ENCODE measurements at places on chromosomes 11 and 22. TPM values are rescaled to one million over a fixed set of nuclear protein-coding genes. Genes with fewer than 3 reads are reported as not detected.

DNA sequence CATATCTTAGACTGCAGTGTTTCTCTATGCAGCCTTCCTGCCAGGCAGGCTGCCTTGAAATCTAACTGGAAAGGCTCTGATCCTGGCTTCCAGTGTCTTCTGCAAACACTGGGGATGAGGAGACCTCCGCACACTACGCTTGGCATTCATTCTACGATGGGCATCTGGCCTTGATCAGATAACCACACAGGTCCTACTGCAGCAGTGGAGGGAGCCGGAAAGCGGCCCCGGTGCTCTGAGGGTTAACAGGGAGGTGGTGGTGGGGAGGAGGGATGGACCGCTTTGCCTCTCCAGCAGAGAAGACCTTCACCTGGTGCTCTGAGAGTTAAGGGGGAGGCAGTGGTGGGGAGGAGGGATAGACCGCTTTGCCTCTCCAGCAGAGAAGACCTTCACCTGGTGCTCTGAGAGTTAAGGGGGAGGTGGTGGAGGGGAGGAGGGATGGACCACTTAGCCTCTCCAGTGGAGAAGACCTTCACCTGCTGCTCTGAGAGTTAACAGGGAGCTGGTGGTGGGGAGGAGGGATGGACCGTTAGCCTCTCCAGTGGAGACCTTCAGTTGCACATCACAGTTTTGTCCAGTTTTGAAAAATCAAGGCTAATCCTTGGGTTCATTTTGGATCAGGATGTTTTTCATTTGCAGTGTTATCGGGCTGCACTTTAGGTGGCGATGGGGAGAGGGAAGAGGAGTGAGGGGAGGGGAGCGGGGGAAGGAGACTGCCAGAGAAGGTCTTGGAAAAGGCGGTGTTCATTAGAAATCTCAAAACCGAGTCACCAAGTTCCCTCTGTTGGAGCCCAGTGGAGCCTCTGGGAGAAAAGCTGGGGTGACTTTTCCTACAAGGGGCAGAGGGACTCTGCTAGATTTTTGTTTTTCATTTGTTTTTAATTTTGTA, 5.6 kb downstream of the GAL start:
- DNase-seq = peak; percentile 67

MLC1 gene
- 0.18 TPM for total RNA-seq

- DNase-seq = no peak
Measured at GRCh38 chr11:109853156-109853776, 239.9 kb upstream of the ZC3H12C start.

GRCh38 chr11:74012074-74012809, 3.4 kb upstream of the UCP3 start:
- DNase-seq = no peak

DNA sequence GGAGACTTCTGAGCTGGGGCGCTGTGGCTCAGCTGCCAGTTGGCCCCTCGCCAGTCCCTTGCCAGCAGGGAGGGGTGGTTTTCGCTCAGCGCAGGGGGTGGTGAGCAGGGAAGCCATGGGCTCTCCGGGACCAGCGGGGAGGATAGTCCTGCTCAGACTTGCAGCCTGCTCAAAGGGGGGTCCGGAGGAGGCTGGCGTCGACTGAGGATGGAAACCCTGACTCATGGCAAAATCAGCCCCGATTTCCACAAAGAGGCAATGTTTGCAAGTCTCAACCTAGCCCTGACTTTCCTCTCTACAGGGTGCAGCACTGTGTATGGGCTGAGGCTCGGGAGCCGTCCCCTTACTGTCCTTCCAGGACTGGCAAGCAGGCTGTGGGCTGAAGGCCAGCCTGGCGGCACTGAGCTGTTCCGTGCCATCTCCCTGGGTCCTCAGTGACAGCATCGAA, 35.1 kb downstream of the FBLN1 start:
- DNase-seq = no peak

KDELR3 gene
- total RNA-seq = 14.9 TPM

KRTAP5-10 gene
- total RNA-seq = not detected

GRCh38 chr11:12430954-12431595, 53.7 kb downstream of the PARVA start:
- DNase-seq = no peak

DNA sequence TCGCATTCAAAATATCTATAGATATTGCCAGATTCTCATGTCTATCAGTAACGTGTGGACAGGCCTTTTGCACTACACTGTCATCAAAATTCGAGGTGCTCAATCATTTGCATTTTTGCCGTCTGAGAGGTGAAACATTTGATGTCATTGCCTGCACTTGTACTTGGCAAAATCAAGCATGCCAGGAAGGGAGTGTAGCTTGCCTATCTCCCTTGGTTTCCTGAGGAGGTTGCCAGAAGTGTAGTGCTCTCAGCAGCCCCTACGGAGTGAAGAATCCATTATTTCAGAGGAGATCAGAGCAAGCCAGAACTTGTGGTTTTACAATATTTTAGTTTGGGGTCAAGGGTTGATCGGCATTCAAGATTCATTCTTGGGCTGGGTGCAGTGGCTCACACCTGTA, 30.2 kb upstream of the APOL5 start:
- no peak for DNase-seq

OOSP3 gene
- total RNA-seq = not detected

RGL4 gene
- not detected for total RNA-seq

HOATZ gene
- total RNA-seq = 0.72 TPM
